ENCODE measurements at places on chromosomes 11 and 22.

DNA sequence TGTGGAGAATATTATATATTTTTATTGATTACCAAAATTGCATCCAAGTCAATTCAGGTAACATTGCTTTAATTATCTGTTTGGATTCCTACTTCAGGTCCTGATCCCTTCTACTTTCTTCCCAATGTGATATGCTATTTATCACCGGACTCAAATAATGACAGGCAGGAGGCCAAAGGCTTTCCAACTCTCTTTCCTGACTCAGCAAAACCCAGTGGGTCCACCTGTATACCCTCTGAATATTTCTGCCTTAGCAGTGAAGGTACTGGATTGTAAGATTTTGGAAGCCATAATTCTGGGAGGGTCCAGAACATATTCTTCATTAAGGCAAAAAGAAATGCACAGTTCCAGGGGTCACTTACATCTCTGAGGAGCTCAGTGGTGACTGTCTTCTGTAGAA lies 260.2 kb upstream of the UBASH3B start:
- no peaks in the 10 kb centered on the region for H3K36me3 ChIP-seq
- H3K27me3 ChIP-seq: no peaks in the 10 kb centered on the region
- H3K4me3 ChIP-seq: no peak overlapping the region

DNA sequence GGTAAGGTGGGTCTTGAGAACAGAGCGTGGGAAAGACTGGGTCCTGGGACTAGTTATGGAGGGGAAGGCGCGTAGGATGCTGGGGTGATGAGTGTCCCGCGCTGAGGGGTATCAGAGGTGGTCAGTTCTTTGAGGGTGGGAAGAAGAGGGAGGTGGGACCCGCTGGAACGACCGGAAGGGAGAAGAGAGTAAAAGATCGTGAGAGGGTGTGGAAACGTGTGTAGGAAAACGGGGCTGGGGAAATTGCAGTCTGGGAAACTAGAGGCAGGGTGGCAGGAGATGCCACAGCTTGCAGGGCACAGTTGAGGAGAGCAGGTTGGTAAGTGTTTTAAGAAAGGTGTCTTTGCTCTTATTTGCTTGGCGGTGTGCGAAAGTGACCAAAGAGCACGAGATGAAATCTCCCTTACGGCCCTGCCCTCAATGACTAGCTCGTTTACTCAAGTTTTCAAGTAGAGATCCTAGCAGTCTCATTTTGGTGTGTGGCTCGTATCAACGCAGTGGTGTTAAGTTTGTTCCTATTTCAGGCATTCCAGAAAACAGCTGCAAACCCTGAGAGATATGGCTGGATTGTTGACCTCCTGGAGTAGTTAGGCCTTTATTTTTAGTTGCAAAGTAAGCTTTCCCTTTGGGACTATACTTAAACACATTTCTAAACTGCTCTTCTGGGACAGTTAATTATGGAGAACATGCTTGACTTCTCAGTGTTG lies 615 bp downstream of the STT3A start:
- peak overlapping the region; percentile 73 for H3K27ac ChIP-seq
- H3K4me3 ChIP-seq: peak overlapping the region; percentile 100
- H3K4me1 ChIP-seq: no peaks in the 10 kb centered on the region
- peak; percentile 34 for DNase-seq
- H3K36me3 ChIP-seq: peaks cover 4% of the 10 kb centered on the region

GRCh38 chr11:134407321-134407828 lies 4.7 kb downstream of the B3GAT1 start:
- peaks cover 18% of the 10 kb centered on the region for H3K27me3 ChIP-seq
- DNase-seq: no peak
- no peak overlapping the region for H3K27ac ChIP-seq
- no peak overlapping the region for H3K4me3 ChIP-seq
- peaks cover 3% of the 10 kb centered on the region for H3K4me1 ChIP-seq

- no peaks in the 10 kb centered on the region for H3K36me3 ChIP-seq
- no peak overlapping the region for H3K27ac ChIP-seq
- H3K4me3 ChIP-seq: no peak overlapping the region
- no peaks in the 10 kb centered on the region for H3K4me1 ChIP-seq
- DNase-seq: no peak
- no peaks in the 10 kb centered on the region for H3K27me3 ChIP-seq
These were observed 4.9 kb downstream of the MUC5AC start for GRCh38 chr11:1162491-1163311.

DNA sequence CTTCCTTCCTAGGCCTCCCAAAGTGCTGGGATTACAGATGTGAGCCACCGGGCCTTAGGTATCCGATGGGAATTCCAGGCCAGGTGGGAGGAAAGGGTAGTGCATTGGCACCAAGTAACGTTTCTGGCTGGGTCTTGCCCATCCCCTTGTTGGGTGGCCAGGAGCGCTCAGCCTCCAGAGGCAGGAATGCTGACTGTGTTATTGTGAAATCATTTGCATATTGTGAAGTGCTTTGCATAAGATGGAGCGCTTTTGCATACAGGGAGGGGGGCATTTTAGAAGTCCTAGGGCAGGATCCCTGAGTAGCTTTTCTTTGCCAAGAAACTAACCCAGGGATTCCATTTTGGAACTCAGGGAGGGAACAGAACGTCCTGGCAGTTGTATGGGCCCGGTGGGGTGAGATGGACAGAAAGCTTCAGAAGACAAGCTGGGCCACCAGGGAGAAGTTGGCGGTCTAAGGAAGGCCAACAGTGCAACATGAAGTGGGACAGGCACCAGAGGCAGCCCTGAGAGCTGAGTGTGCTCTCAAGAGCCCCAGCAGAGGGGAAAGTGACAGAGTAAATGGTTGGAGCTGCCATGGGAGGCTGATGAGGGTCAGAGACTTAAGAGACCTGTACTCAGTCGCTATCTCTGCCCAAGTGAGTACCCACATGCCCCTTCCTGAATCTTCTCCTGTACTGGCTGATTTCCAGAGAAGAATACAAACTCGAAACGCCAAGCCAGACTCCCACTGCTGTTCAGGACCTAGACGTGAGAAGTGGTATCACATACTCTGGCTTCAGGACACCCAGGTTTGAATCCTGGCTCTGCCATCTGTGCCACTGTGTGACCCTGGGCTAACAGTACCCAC lies 1.3 kb upstream of the SLC39A13 start:
- H3K27ac ChIP-seq: peak overlapping the region; percentile 92
- no peak for DNase-seq
- H3K4me3 ChIP-seq: no peak overlapping the region
- H3K27me3 ChIP-seq: no peaks in the 10 kb centered on the region
- H3K36me3 ChIP-seq: peaks cover 10% of the 10 kb centered on the region

GRCh38 chr11:57491371-57492061 lies 24.0 kb downstream of the SLC43A1 start:
- no peak for DNase-seq
- no peaks in the 10 kb centered on the region for H3K36me3 ChIP-seq
- no peak overlapping the region for H3K4me3 ChIP-seq
- no peaks in the 10 kb centered on the region for H3K4me1 ChIP-seq
- no peak overlapping the region for H3K27ac ChIP-seq
- no peaks in the 10 kb centered on the region for H3K27me3 ChIP-seq

DNA sequence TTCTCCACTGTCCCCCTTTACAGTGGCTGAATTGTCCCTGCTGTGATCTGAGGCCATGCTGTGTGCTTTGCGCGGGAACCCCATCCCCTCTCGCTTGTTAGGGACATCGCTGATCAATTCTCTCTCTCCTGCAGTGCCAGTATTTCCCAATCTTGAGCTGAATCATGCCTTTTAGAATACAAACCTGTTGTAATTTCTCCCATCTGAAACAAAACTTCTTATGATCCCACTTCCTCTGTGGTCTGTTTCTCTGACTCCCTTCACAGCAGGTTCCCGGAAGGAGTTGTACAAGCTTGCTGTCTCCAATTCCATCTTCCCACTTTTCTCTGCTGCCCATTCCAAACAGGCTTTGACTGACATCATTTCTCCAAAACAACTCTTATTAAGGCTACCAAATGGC lies 16.8 kb downstream of the ADAMTS15 start:
- peak overlapping the region; percentile 9 for H3K4me3 ChIP-seq
- no peak overlapping the region for H3K27ac ChIP-seq
- no peak for DNase-seq
- no peaks in the 10 kb centered on the region for H3K36me3 ChIP-seq
- H3K27me3 ChIP-seq: no peaks in the 10 kb centered on the region

- H3K4me3 ChIP-seq: no peak overlapping the region
- H3K27ac ChIP-seq: no peak overlapping the region
- no peaks in the 10 kb centered on the region for H3K27me3 ChIP-seq
- H3K36me3 ChIP-seq: no peaks in the 10 kb centered on the region
These were observed 79.4 kb upstream of the LMO1 start for GRCh38 chr11:8342821-8343681.

DNA sequence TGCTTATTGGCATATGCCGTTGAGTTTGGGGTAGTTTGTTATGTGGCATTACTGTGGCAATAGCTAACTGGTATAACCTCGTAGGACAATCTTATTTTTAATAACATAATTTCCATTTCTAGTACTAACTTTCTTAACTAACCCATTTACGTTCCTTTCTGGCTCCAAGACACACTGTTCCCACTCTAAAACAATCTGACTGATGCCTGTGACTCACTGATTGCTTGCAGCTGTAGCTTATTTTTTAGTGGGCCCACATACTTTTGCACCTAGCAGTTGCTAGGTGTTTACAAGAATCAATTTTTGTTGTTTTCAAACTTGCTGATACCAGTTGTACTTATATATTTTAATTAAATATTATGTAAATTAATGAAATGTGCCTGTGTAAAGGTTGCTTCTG lies 52.2 kb downstream of the FAT3 start:
- no peaks in the 10 kb centered on the region for H3K27me3 ChIP-seq
- no peak overlapping the region for H3K27ac ChIP-seq
- H3K36me3 ChIP-seq: no peaks in the 10 kb centered on the region
- no peaks in the 10 kb centered on the region for H3K4me1 ChIP-seq
- no peak overlapping the region for H3K4me3 ChIP-seq
- DNase-seq: no peak

DNA sequence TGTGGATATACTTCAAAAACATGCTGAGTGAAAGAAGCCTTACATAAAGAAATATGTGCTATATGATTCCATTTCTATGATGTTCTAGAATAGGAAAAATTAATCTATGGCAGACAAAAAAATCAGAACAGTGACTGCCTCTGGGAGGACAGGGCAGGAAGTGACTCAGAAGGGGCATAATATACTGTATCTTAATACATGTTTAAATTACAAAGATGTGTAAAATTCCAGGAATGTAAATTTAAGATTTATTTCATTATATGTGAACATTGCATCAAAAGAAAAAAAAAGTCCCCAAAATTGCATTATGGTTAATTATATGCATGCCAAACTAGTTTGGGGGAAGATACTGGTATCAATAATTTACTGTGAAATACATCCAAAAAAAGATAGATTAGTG lies 32.2 kb downstream of the SBF2 start:
- DNase-seq: no peak
- no peak overlapping the region for H3K27ac ChIP-seq
- H3K4me3 ChIP-seq: no peak overlapping the region
- H3K27me3 ChIP-seq: no peaks in the 10 kb centered on the region

DNA sequence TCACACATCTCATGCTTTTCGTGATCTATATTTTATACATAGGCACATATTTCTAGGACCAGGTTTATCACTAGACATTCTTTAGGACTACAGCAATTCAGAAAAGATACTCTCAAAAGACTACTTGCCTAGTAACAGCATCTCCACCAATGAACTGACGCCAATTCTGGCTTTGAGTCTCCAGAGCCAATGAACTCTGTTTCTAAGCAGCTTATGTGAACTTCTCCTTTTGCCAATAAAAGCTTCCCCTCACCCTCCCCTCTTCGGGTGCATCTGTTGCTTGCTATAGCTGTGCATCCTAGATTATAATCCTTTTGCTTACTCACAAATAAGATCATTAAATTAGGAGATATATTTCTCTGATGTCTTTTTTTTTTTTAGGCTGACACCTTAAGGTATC lies 11.4 kb upstream of the ANKK1 start:
- no peaks in the 10 kb centered on the region for H3K36me3 ChIP-seq
- no peak overlapping the region for H3K27ac ChIP-seq
- no peak overlapping the region for H3K4me3 ChIP-seq
- no peak for DNase-seq

- no peaks in the 10 kb centered on the region for H3K27me3 ChIP-seq
- H3K4me1 ChIP-seq: peaks cover 4% of the 10 kb centered on the region
- H3K27ac ChIP-seq: no peak overlapping the region
- no peak overlapping the region for H3K4me3 ChIP-seq
- no peak for DNase-seq
These were observed 19.2 kb downstream of the GLYATL1 start for GRCh38 chr11:58958500-58958899.

DNA sequence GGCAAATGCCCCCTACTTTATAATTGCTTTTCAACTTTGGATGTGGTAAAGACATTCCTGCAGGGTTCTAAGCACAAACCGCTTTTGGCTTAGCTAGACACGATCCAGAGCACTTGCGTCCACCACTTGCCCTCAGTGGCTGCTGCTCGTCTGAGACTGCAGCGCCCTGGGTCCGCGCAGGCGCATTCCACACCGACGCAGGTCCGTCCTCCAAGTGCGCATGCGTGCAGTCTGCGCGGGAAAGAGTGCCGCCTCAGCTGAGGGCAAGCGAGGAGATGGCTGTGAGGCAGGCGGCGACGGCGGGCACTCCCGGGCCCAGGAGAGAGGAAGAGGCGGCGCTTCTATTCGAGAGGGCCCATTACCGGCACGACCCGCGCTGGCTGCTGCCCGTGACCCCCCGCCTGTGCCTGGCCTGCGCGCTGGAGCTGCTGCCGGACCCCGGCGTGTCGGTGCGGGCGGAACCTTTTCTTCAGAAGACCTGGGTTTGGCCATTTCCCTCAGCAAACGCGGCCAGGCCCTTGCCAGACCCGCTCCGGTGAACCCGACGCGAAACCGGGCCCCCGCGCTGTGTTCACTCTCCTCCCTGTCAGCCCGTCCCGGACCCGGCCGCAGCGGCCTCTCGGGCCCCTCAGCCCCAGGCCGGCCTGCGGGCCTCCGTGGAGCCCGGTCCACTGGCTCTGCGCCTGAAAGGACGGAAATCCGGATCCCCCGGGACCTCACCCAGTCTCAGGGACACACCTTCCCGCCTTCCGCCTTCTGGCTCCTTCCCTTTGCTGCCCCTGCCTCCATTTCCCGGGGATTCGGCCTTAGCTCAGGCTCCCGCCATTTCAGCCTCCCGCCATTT lies at the start of gene MEI1:
TSS of gene MEI1 (plus strand) at position 240 of the 844 bp plus-strand sequence. CDS start at position 276, 36 bp downstream.
- peak; percentile 85 for DNase-seq
- no peak within 1 kb of the TSS for H3K27ac ChIP-seq
- peaks cover 3% of the 10 kb centered on the region for H3K4me1 ChIP-seq
- no peaks in the 10 kb centered on the region for H3K27me3 ChIP-seq
- H3K4me3 ChIP-seq: peak within 1 kb of the TSS; percentile 23

DNA sequence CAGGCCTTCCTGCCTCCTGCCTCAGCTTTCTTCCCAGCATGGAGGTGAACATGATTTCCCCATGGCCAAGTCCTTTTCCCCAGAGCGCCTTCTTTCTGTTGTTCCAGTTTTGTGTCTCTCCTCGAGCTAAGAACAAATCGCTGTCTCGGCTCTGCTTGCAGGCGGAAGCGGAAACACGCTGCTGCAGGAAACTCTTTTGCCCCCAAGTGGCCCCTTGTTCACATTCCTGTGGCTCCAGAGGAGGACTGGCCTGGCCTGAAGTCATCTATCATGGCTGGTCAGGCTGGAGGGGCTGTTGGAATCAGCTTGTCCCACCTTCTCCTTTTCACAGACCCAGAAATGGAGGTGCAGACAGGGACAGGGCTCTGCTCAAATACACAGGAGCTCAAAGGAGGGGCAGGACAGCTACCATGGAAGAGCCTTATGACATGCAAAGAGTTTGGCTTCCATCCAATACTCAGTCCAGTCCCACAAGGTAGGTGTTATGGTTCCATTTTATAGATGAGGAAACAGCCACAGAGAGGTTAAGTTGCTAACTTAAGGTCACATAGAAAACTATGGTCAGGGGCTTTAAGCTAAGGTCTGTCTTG lies 182.2 kb upstream of the SYT13 start:
- no peaks in the 10 kb centered on the region for H3K36me3 ChIP-seq
- DNase-seq: no peak
- peaks cover 5% of the 10 kb centered on the region for H3K4me1 ChIP-seq
- H3K4me3 ChIP-seq: no peak overlapping the region
